ENCODE measurements at places on chromosomes 4 and X.

DNA sequence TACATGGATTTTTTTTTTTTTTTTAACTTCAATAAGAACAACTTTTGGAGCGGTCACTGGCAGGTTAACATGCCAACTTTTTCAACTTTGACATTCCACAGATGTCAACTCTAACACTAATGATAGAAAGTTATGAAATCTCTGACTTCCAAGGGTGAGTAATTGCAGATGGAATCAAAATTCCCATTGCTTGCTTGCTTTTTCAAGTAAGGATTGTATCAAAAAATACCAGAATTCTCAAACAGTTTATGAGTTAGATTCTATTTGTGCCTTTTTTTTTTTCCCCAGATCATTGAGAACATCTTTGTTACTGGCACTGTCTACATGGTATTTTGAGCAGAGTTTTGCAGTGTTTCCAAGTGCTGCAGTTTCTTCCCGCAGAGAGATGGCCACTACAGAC is 50.3 kb upstream of the OTUD4 start:
- DNase-seq = no peak

DNA sequence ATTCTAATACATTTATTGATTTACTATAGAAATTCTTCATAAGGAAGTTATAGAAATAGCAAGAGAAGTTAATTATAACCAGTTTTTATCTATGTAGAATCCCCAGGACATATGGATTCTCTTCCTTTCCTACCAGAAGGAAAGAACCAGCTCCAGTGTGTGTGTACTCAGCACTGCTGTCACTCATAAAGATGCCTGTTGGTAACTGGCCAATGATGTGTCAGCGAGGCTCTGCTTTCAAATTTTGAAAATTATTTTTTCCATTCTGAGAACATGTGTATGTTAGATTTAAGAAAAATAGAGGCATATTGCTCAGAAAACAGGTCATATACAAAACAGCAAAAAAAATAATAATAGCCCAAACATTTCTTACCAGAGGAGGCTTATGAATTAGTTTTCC is 814.8 kb upstream of the IGFBP7 start:
- no peak for DNase-seq

DNA sequence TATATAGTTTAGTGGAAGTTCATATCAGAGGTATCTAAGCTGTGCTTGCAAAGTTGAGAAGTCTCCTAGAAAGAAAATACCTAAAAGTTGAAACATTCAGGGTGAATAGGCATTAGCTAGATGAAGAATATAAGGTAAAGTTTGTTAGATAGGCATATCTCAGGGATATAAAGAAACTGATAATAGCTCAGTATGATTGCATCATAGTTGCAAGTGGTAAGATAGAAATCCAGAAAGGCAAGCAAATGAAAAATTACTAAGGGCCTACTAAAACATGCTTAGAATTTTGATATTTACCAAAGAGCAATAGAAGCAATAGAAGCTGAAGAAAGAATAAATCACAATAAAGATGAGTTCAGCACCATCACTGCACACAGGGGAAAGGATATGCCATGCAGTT is 610.0 kb upstream of the ADGRL3 start:
- no peak for DNase-seq

DNA sequence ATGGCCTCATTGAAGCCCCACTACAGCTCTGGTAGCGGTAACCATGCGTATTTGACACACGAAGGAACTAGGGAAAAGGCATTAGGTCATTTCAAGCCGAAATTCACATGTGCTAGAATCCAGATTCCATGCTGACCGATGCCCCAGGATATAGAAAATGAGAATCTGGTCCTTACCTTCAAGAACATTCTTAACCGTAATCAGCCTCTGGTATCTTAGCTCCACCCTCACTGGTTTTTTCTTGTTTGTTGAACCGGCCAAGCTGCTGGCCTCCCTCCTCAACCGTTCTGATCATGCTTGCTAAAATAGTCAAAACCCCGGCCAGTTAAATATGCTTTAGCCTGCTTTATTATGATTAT is 876 bp downstream of the HPRT1 start:
- DNase-seq = no peak

- no peak for DNase-seq
These were observed 133.1 kb downstream of the IDS start for GRCh38 chrX:149371986-149372385.

GRCh38 chr4:76772498-76773106 is 125.3 kb downstream of the SOWAHB start:
- no peak for DNase-seq

- no peak for DNase-seq
These were observed 34.1 kb downstream of the HTRA3 start for GRCh38 chr4:8303485-8304281.

GRCh38 chr4:152467101-152467500 is 68.8 kb downstream of the FBXW7 start:
- no peak for DNase-seq

GRCh38 chr4:59553063-59553720 is 1646.9 kb upstream of the ADGRL3 start:
- DNase-seq = no peak

- DNase-seq = no peak
These were observed 62.9 kb upstream of the FRAS1 start for GRCh38 chr4:77994194-77994721.

DNA sequence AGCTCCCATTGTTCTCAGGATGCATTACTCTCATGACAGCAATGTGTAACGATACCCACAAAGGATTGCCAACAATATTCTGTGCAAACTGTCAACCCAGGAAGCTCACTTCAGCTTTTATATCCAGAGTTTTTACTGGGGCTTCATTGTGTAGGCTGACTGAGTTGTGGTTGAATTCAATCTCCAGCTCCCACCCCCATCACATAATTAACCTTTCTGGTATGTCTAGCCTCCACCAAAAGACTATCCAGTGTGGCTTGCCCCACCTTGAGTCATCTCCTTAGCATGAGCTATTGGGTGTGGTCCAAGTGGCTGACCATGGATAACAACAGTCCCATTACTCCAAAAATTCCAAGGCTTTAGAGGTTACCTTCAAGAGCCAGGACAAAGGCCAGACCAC is 17.7 kb upstream of the TAB3 start:
- DNase-seq = no peak

DNA sequence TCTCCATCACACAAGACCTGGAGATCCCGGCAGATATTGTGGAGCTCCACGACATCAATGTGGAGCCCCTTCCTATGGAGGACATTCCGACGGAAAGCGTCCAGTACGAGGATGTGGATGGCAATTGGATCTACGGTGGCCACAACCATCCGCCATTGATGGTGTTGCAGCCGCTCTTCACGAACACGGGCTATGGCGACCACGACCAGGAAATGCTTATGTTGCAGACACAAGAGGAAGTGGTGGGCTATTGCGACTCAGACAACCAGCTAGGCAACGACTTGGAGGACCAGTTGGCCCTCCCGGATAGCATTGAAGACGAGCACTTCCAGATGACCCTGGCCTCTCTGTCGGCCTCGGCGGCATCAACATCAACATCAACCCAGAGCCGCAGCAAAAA is 717 bp downstream of the YY2 start:
- DNase-seq = no peak

GRCh38 chr4:27011401-27011800 is 150.8 kb downstream of the STIM2 start:
- no peak for DNase-seq

- DNase-seq = no peak
These were observed 543.5 kb downstream of the GABRG1 start for GRCh38 chr4:45580334-45580733.

DNA sequence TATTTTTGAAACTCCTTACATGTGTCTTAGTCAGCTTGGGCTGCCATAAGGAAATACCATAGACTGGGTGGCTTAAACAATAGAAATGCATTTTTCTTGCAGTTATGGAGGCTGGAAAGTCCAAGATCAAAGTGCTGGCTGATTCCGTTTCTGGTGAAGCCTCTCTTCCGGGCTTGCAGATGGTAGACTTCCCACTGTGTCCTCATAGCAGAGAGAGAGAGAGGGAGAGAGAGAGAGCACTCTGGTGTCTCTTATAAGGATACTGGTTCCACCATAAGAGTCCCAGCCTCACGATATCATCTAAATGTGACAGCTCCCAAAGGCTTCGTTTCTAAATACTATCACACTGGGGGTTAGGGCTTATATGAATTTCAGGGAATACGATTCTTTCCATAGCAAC is 39.7 kb downstream of the ENPEP start:
- no peak for DNase-seq

- DNase-seq = no peak
These were observed 11.8 kb downstream of the DAPP1 start for GRCh38 chr4:99828477-99828876.

DNA sequence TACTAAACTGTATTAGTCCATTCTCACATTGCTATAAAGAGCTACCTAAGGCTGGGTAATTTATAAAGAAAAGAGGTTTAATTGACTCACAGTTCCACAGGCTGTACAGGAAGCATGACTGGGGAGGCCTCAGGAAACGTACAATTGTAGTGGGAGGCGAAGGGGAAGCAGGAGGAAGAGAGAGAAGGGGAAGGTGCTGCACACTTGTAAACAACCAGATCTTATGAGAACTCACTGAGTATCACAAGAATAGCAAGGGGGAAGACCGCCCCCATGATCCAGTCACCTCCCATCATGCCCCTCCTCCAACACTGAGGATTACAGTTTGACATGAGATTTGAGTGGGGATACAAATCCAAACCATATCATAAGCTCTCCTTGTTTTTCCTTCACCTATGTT is 40.9 kb downstream of the RPA4 start:
- DNase-seq = no peak

DNA sequence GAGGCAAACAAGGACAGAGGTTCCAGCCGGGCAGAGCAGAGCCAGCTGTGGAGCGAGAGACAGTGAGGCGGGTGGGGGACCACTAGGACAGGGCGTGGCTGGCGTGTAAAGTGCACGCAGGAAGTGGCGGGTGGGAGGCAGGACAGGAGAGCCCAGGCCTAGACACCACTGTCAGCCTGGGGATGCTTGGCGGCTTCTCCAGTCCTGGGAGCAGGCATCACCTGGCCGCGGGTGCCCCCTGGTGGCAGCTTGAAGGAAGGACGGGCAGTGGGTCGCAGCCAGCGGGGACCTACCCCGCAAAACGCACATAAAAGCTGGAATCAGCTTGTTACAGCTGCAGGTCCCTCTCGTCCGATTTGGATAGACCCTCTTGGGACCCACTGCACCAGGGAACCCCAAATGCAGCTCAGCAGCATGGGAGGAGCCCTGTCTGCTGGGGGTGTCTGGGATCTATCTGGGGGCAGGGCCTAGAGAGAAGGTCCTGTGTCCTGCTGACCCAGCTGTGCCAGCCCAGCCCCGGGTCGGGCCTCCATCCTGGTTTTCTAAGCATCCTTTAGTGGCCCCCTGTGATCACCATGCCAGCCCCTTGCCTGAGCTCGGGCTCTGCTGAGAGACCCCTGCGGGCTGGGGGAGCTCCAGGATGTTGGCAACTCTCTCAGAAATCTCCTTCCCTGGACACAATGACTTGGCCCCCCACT is 57.7 kb downstream of the WFS1 start:
- DNase-seq = peak; percentile 78

DNA sequence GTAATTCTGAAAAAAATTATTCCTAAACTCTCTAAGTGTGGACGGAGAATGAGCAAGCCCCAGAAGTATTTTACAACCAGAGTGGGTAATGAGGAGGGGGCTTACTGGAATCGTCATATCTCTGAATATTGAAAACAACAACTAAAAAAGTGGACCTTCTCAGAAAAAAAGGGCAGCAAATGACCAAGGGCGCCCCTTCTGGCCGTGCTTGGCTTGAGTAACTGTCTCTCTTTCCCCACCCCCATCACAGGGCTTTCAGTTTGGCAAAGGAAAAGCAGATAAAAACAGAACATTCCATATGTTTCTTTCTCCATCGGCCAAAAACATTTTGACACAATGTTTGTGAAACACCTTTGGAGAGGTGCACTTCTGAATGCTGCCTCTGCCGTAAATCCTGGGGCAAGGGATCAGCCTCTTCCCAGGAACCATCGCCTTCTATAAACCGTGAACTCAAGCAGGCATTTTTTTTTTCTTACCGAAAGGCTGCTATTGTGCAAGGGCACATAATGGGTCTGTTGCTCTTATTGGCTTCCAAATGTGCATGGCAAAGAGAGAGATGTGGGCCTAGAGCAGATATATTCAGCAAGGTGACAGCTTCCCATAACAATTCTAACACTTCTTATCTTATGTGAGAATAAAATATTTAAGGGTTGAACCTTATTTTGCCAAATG is 115.4 kb downstream of the PARM1 start:
- DNase-seq = no peak

DNA sequence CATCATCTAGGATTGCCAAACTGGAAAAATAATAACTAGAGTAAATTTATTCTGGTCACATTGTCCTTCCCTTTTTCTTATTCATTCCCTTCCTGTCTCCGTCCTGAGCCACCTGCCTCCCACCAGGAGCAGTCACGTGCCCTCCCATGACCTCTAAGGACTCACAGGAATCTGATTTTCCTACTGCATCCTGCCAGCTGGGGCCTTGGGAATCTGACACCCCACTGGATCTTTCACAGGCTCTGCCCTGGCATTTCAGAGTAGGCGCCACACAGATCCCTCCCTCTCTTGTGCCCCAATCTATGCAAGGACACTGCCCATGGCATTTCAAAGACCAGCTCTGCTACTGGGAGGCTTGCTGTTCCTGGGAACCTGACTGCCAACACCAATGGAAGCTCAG is 520.5 kb downstream of the PPARGC1A start:
- DNase-seq = no peak

DNA sequence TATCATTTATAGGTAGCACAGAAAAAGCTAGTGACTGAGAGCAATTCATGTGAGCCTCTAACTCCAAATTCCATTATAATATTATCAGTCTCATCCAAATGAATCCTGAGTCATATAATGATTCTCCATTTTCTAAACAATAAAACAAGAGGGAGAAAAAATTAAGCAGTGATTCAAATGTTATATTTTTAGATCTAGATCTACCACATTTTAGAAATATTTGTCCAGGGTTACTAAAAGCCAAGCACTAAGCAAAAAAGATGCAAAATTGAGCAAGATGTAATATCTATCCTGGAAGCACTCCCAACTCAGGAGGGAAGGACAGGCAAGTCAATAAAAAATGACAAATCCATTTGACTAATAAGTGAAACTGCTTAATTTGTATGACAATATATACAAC is 172.8 kb downstream of the FBXW7 start:
- DNase-seq = no peak

GRCh38 chr4:90745176-90745575 is 618.0 kb downstream of the CCSER1 start:
- no peak for DNase-seq

DNA sequence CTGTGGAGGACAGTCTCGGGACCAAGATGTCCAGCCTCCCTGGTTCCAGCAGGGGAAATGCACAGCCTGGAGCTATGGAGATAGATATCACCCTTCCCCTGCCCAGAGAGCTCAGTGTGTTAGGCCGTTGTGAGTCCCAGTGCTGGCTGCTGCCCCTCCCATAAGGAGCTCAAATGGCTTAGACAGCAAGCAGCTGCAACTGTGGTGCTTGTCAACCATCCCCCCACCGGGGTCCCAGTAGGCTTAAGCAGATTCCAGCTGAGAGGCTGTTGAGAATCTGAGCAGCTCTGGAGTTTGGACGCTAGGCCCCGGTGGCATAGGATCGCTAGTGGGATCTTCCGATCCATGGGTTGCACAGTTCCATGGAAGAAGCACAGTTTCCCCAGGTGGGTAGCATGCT is 181.8 kb upstream of the POF1B start:
- no peak for DNase-seq

GRCh38 chr4:25818371-25818871 is 44.4 kb downstream of the SEL1L3 start:
- DNase-seq = no peak

Measured in activated gamma-delta T cell treated with Interleukin-2 at 50 U/mL for 16 hours (primary cell).